ENCODE measurements at places on chromosomes 5 and 9. TPM values are rescaled to one million over a fixed set of nuclear protein-coding genes. Genes with fewer than 3 reads are reported as not detected.

The SMIM3 gene
- total RNA-seq = 9.5 TPM

The IL5 gene
- not detected for total RNA-seq

The SLC27A6 gene
- not detected for total RNA-seq

The LVRN gene
- 0.58 TPM for total RNA-seq

GRCh38 chr5:32960340-32961058 lies 249.4 kb downstream of the NPR3 start:
- no peak for DNase-seq

DNA sequence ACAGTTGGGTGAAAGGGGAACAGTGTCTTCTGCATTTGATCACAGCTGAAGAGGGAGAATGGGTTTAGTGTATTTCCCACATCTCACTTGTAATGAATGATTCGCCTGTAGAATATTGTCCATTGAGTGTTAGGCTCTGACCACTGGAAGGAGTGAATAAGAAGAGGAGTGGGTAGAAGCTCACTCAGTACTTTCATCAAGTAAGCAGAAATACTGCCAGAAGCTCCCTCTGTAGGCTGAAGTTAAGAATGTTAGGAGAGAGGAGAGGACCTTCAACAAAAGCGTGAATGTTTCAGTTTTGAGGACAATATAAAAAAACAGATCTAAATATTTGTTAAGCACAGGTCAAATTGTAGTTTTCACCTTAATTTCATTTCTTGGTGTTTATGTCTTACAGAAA lies 27.5 kb downstream of the FSD1L start:
- DNase-seq = peak; percentile 15

DNA sequence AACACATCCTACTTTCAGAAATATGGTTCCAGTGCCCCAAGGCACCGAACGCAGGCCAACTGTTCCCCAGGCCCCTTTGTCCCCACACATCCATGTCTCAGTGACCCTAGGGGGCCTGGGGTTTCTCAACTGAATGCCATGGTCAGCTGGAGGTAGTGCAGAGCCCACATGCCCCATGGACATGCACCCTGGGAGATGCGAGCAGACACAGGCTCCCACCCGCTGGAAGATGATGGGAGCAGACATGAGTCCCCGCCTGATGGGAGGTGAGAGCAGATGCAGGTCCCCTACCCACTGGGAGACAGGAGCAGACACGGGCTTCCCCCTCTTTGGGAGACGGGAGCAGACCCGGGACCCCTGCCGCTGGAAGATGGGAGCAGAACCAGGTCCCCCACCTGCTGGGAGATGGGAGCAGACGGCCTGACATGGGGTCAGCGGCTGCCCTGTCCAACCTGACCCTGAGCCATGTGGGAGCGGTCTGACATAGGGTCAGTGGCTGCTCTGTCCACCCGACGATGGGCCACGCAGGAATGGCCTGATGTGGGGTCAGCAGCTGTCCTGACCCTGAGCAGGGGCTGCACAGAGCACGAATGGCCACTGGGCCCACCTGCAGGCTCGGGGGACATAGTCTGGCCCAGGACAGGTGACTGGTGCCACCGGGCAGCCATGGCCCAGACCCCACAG lies 18.4 kb downstream of the ZDHHC11B start:
- no peak for DNase-seq

DNA sequence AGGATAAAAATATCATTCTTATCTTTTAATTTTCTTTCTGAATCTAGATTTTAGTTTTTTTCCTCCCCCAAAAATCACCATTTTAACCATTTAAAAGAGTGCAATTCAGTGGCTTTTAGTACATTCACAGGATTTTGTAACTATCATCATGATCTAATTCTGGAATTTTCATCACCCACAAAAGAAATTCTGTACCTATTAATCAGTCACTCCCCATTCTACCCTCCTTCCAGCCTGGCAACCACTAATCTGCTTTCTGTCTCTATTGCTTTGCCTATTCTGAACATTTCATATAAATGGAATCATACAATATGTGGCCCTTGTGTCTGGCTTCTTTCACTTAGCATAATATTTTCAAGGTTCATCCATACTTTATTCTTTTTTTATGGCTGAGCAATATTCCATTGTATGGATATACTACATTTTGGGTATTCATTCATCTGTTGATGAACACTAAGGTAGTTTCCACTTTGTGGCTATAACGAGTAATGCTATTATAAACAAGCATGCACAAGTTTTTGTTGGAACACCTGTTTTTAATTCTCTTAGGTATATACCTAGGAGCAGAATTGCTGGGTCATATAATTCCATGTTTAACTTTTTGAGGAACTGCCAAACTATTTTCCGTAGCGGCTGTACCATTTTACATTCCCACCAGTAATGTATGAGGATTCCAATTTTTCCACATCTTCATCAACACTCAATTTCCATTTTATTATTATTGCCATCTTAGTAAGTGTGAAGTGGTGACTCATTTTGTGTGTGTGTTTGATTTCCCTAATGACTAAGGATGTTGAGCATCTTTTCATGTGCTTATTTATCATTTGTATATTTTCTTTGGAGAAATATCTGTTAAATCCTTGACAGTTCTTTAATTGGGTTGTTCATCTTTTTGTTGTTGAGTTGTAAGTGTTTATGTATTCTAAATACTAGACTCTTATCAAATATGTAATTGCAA lies 340.3 kb downstream of the CWC27 start:
- DNase-seq = no peak

- peak; percentile 77 for DNase-seq
These were observed 234.4 kb downstream of the ARHGAP26 start for GRCh38 chr5:143004361-143005145.

DNA sequence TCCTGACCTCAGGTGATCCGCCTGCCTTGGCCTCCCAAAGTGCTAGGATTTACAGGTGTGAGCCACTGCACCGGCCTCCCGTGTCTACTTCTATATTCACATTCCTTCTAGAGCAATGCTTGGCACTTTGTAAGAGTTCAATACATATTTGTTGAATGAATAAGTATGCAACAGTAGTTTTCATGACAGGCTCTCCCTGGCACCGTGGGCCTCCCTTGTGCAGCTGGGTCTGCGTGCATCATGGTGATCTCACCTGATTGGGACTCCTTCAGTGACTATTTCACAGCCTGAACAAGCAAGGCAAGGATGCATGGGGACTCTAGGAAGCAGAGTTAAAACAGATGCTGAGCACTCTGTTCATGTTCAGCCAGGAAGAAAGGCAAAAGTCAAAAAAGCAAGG lies 6.8 kb upstream of the ZBTB34 start:
- DNase-seq = no peak
